ENCODE measurements at places on chromosomes 12 and 14.

- peak; percentile 86 for DNase-seq
These were observed 70.6 kb upstream of the ACTN1 start for GRCh38 chr14:69049675-69050074.

GRCh38 chr14:104593241-104593701, 11.3 kb downstream of the TMEM179 start:
- DNase-seq = no peak

DNA sequence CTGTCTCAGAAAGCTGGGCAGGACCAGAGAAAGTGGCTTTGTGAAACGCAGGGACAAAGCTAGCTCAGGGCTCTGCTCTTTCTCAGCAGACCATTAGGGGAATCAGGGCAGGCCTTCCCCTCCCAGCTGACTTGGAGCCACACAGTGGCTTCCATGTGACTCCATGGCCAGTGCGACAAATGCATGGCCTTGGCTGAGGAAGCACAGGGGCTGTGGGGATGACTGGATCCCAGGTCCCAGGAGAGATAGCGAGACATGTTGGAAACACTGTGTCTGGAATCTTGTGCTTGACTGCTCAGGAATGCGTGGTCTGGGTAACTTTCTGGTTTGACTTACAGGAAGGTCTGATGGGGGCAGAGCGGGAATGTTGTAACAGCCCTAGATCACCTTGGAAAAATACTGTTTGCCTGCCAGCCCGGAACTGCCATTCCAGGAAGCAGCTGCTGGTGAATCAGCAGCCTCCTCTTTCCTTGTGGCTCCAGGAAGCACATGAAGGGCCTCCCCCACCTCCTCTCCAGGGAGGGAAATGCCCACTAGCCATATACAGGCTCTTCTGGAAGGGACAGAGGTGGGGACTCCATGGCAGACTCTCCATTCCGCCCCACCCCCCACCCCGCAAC, 133.5 kb upstream of the HIF1A start:
- peak; percentile 100 for DNase-seq

- DNase-seq = no peak
These were observed 2.1 kb downstream of the PMEL start for GRCh38 chr12:55963760-55964159.

DNA sequence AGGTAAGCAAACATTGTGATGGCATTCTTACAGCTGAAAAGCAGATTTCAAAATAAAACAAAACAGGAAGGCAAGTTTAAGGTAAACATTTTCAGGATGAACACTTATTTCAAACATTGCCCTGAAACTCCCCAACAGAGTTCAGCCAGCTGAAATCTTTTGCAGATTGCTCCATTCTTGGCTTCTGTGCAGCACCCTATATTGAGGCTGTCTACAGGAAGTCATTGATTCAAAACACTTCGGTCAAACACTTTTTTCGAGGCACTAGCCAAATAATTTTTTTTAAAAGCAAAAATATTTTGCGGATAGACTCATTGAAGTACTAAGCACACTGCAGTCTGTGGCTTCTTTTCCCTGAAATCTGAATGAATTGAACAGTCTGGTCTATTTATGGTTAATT, 318.1 kb upstream of the PDE3A start:
- peak; percentile 42 for DNase-seq

GRCh38 chr12:107610021-107610859, 75.4 kb upstream of the PWP1 start:
- DNase-seq = peak; percentile 38

- no peak for DNase-seq
These were observed 48.7 kb upstream of the KITLG start for GRCh38 chr12:88628856-88629509.

DNA sequence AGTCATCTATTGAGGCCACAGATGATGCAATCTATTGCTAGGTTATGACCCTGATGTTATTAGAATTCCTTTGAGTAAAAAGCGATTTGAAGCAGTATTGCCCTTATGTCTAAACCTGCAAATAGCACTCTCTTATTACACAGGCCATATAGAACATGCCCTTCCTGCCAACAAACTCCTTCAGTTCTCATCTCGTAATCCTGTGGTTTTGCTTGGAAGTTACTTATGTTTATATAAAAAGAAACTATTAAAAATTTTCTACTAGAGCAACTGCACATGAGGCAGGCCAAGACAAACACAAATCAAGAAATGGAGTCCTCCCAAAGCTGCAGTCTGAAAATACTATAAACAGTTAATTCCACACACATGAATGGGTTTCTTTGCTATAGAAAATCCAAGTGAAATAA, 1200.2 kb downstream of the LRFN5 start:
- DNase-seq = peak; percentile 100

DNA sequence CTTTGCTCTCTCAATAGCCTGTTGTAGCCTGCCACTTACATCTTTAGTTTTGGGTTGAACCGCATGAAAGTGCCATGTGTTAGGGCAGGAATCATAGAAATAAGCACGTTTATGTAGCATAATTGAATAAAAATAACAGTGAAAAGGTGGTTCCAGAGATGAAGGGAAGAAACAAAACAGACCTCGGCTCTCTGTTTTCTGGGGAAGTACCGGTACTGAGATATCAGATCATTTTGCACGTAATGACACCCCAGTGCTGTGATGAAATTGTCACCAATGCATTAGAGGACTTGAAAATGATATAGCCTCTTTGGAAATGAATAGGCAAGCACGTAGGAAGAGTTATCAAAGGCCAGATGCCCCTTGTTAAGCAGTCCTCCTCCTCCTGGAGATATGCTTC, 42.5 kb upstream of the DLK1 start:
- no peak for DNase-seq

DNA sequence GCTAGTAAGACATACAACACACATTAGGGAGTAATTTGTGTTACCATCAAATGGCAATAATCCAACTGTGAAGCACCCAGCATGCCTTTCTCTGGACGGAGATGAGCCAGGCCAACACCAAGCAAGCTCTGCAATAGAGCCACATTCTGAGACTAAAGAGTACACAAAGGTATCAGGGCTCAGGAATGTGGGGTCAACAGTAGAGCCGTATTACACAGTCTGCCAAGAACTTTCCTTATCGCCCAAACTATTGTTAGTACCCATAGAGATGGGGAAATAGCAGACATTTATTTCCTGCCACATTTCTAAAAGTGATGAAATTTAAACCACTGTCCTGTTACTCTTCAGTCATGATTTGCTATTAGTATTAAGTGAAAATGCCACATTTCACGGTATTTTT, 113.7 kb downstream of the BMP4 start:
- DNase-seq = no peak

DNA sequence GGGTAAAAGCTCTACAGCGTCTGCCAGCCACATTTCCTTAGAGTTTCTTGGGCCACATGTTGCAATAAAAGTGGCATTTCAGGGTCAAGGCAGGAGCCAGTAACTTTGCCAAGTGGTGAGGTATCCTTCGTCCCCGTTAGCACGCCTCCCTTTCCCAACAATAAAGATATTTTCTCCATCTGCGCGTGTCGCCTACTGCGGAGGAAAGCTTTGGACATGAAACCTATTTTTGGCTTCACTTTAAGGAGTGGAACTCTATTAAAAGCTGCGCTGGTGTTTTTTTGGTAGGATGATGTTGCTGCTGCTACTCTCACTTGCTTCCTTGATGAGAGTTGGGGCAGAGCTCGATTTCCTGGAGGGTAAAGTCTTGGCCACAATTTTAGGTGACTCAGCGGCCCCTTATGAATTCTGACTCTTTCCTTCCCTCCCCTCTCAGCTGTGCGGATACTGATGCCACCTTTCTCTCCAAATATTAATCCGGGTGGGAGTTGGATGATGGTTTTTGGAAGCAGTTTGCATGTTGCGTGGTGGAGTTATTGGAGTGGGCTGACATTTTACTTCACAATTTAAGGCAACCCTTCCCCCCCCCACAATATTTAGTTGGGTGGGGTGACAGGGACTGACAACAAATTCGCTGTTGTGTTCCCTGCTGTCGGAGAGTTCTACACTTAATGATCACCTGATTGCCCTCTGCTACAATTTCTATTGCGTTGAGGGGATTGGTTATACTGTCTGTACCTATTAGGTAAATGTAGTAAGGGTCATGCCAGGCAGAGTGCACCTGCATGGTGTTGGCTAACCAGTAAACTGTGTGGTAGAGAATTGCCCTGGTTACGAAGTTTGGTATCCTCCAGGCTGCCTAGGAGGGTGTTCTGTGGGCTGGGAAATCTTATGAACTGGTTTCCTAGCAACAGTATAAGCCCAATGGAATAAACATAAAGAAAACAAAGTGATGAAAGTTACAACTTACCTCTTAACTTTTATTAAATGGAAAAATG, 1.1 kb downstream of the CCDC91 start:
- peak; percentile 74 for DNase-seq

GRCh38 chr14:68195126-68195525, 375.5 kb downstream of the RAD51B start:
- no peak for DNase-seq

GRCh38 chr12:5083955-5084849, 40.5 kb downstream of the KCNA5 start:
- DNase-seq = peak; percentile 83

DNA sequence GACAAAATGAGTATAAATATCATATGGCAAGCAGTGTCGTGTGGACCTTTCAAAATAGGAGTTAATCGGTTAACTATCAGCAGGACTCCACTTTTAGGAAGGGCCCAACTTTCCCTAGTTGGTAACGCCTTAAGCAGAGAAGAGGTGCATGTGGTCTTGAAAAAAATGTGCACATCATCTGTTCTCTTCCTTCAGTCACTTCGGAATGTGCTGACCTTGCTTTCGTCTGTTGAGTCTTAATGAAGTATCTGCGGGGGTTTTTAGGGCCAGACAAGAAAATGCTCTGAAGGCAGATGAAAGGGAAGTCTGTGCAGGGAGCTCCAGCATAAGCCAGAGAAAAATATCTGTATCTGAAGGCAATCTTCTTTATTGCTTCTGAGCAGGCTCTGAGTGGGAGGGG, 185.2 kb downstream of the AEBP2 start:
- DNase-seq = peak; percentile 43

Measured in fibroblast of lung (primary cell).